Hair follicle dermal papilla cell (primary cell): ENCODE measurements at places on chromosomes 11 and 22. TPM values are rescaled to one million over a fixed set of nuclear protein-coding genes. Genes with fewer than 3 reads are reported as not detected.

APOL3 gene
- total RNA-seq: 15.4 and 19.1 TPM in 2 replicates

DNAJB7 gene
- not detected in 2 replicates for total RNA-seq

GNG3 gene
- not detected in 2 replicates for total RNA-seq

MS4A18 gene
- total RNA-seq: not detected in 2 replicates

RBFOX2 gene
- total RNA-seq: 243 and 273 TPM in 2 replicates

OR51B5 gene
- total RNA-seq: 0.32 TPM in 1 of 2 replicates, not detected in the other

P4HA3 gene
- total RNA-seq: 3.5 and 3.9 TPM in 2 replicates

NTM gene
- 14.6 and 18.0 TPM in 2 replicates for total RNA-seq

MRGPRX3 gene
- total RNA-seq: not detected in 2 replicates

KRTAP5-2 gene
- total RNA-seq: not detected in 2 replicates

SORL1 gene
- total RNA-seq: 0.12 and 0.32 TPM in 2 replicates

SHANK3 gene
- 0.85 and 1.9 TPM in 2 replicates for total RNA-seq

SPTY2D1 gene
- 23.6 and 36.8 TPM in 2 replicates for total RNA-seq

FDXACB1 gene
- 2.1 and 2.4 TPM in 2 replicates for total RNA-seq

GPHA2 gene
- not detected in 2 replicates for total RNA-seq

RFPL3 gene
- total RNA-seq: not detected in 2 replicates

KCNQ1OT1 gene
- 8.1 and 11.8 TPM in 2 replicates for total RNA-seq

IGLL5 gene
- not detected in 2 replicates for total RNA-seq

HEPN1 gene
- not detected in 2 replicates for total RNA-seq

TRPT1 gene
- 18.8 and 38.6 TPM in 2 replicates for total RNA-seq

FOLH1 gene
- total RNA-seq: 1.3 TPM in 2 replicates

SMTNL1 gene
- not detected in 2 replicates for total RNA-seq

CLTCL1 gene
- total RNA-seq: 7.5 and 8.6 TPM in 2 replicates

DRD4 gene
- 0.12 and 0.32 TPM in 2 replicates for total RNA-seq

OVOL1 gene
- total RNA-seq: not detected in 2 replicates

C11orf16 gene
- total RNA-seq: not detected in 2 replicates

MIAT gene
- total RNA-seq: 1.1 and 1.8 TPM in 2 replicates

PGR gene
- total RNA-seq: 3.2 and 3.6 TPM in 2 replicates

PACSIN3 gene
- 37.0 and 37.8 TPM in 2 replicates for total RNA-seq

CCDC116 gene
- 0.61 and 0.65 TPM in 2 replicates for total RNA-seq

SEPTIN5 gene
- total RNA-seq: 43.6 and 47.7 TPM in 2 replicates

ELMOD1 gene
- 0.16 TPM in 1 of 2 replicates, not detected in the other for total RNA-seq

SIPA1 gene
- total RNA-seq: 25.5 and 32.2 TPM in 2 replicates

OR4A15 gene
- not detected in 2 replicates for total RNA-seq

GDPD4 gene
- not detected in 2 replicates for total RNA-seq

MYOD1 gene
- total RNA-seq: not detected in 2 replicates

POU2AF3 gene
- total RNA-seq: not detected in 2 replicates

APOBEC3B gene
- total RNA-seq: 0.49 and 1.8 TPM in 2 replicates

INS gene
- not detected in 2 replicates for total RNA-seq

TRIM6 gene
- 4.5 and 8.3 TPM in 2 replicates for total RNA-seq

TMEM121B gene
- under 0.01 TPM in 1 of 2 replicates, not detected in the other for total RNA-seq

NCAM1 gene
- 4.2 and 6.7 TPM in 2 replicates for total RNA-seq

ACRV1 gene
- total RNA-seq: not detected in 2 replicates

SEPTIN3 gene
- total RNA-seq: 5.1 and 8.3 TPM in 2 replicates

TMA7B gene
- not detected in 2 replicates for total RNA-seq
